ENCODE measurements at places on chromosomes 2 and 18.

- DNase-seq = peak; percentile 79
Measured at GRCh38 chr2:110211938-110212858, at the start of gene MTLN. Gene MTLN (minus strand): TSS chr2:110212547. CDS start chr2:110212525, 22 bp downstream.

- DNase-seq = no peak
Measured at GRCh38 chr2:100002059-100002458, 140.3 kb downstream of the AFF3 start.

- DNase-seq = no peak
Measured at GRCh38 chr2:199775267-199775666, 75.7 kb downstream of the FTCDNL1 start.

- no peak for DNase-seq
Measured at GRCh38 chr18:41058351-41059125, 896.5 kb upstream of the PIK3C3 start.

DNA sequence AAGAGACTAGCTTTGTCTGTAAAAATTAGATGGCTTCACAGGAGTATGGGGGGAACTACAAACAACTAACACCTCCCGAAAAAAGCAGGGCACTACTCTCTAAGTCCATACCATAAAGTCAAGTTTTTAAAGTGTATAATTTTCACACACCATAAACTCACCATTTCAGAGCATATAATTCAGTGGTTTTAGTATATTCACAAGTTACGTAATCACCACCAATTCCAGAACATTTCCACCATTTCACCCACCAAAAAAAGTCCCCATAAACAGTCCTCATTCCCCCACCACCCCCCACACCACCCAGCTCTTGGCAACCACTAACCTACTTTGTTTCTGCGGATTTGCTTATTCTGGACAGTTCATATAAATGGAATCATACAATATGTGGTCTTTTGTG, 33.8 kb downstream of the CFAP36 start:
- no peak for DNase-seq

DNA sequence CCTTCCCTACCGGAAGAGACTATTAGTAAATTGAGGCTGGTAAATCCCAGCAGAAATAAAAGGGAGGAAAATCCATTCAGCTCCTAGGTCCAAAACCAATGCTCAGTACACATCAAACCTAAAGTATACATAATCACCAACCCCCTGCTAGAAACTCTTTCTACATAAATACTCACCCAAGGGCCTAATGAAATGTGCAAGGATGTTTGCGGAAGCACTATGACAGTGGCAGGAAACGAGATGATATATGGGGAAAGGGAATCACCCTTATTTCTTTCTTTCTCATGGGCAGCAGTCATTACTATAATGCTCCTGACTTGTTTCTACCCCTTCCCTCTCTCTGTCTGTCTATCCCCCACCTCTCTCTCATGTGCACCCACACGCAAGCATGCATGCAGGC, 1.3 kb upstream of the SCTR start:
- DNase-seq = no peak

DNA sequence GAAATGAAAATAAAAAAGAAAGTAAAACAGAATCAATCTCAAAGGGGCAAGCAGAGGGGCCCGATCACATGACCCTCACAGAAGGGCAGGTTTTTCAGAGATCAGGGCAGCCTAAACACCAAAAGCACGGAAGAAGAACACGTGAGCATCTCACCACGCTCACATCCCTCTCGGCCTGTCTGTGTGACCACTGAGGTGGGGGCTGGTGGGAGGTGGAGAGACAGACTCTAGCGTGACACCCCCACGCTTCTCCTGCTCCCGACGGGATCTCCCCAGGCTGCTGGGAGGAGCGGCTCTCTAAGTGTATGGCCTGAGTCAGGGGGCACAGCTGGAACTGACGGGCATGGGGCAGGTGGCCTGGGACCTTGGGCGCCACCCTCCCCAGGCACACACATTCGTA, 23.5 kb upstream of the MTERF4 start:
- DNase-seq = no peak

DNA sequence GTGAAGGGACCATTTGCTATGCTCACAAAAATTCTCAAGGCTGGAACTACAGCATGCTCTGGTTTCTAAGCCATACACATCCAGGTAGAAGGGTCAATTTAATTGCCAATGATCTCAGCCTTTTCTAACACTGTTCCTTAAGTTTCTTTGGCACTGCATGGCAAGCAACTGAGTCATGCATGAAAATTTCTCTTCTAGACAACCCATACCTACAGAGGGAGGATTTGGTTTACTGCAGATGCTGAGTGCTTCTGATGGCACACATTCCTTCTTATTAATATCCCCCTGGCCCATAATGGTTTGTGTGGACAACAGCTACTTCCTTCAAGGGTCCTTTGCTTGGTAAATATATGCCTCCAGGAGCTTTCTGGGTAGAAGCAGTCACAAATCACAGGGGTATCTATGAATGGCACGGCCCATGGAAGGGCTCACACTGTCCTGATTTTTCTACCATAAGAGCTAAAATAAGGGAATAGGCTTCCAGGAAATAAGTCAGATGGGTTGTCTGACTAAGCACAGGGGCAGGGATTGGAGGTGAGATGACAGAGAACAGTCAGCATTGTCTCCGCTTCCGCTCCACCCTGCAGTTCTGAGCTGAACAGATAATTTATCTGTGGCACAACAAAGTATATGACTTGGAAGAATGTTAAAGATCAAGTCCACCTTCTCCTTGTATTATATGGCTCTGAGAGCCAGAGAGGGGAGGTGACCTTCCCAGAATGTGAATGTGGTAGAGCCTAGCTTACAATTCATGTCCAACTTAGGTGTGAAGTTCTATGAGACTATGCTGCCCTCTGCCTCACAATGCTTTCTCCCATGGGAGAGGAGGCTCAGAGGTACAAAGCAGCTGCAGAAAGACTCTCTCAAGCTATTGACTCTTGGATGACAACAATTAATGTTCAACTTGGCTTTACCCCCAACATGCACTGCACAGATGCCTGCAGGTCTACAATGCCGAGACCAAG, 199.2 kb upstream of the TNP1 start:
- DNase-seq = no peak

- no peak for DNase-seq
Measured at GRCh38 chr18:5627776-5628511, 84.1 kb upstream of the EPB41L3 start.

DNA sequence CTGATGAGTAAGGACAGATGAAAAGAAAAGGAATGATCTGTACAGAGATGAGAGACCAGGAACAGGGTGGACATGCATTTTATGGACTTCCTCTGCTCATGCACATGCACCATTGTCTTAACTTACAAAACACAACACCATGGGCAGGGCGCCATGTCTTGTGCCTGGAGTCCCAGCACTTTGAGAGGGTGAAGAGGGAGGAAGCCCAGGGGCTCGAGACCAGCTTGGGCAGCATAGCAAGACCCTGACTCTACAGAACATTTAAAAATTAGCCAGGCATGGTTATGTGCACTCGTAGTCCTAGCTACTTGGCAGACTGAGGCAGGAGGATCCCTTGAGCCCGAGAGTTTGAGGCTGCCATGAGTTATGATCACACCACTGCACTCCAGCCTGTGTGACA, 86.9 kb downstream of the ZFP36L2 start:
- no peak for DNase-seq

GRCh38 chr2:235161565-235161964, 209.7 kb downstream of the SH3BP4 start:
- DNase-seq = no peak

GRCh38 chr2:82023710-82024109, 1719.2 kb upstream of the LRRTM1 start:
- DNase-seq = no peak

- DNase-seq = no peak
Measured at GRCh38 chr2:216004697-216005283, 8.6 kb downstream of the MREG start.

DNA sequence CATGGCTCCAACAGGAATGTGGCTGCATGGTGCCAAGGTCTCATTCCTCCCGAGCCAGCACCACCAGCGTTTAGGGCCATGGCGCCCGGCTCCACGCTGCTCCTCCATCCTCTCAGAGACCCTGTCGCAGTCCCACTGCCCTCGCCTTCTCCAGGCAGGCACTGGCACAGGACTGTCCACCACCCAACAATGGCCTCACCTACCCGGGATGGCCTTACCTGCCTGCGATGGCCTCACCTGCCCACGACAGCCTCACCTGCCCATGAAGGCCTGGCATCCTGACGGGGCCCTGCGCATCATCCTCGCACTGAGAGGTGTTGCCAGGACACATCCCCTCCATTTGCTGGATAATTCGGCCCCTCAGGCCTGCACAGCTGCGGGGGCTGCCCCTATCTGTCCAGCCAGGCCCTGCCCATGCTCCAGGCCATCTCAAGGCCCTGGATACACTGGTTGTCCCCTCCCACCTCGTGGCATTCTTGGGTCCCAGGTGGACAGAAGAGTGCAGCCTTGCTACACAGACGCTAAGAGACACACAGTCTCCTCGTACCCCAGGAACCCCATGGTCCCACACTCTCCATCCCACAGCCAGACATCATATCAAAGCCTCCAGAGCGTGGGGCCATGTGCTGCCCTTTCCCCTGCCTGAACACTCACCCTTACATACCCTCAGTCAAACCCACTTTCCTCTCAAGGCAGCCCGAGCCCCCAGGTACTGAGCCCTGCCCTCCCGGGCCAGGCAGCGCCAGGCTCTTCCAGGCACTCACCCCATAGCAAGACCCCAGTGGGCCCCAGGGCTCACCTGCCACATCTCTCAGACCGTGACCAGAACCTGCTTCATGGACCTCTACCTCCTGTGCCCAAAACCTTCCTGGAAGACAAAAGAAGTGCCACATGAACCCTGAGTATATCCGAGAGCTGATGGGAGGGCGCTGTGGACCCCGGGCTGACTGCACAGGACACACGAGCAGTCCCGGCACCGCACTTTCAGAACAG, 268.6 kb downstream of the EIPR1 start:
- no peak for DNase-seq

GRCh38 chr2:14930441-14930840, 297.9 kb downstream of the LRATD1 start:
- DNase-seq = no peak

GRCh38 chr2:222707102-222707688, 35.7 kb downstream of the MOGAT1 start:
- no peak for DNase-seq

GRCh38 chr18:63539904-63540510, 2.2 kb upstream of the SERPINB12 start:
- peak; percentile 44 for DNase-seq

GRCh38 chr2:221573430-221574230, 1.5 kb upstream of the EPHA4 start:
- DNase-seq = peak; percentile 84

DNA sequence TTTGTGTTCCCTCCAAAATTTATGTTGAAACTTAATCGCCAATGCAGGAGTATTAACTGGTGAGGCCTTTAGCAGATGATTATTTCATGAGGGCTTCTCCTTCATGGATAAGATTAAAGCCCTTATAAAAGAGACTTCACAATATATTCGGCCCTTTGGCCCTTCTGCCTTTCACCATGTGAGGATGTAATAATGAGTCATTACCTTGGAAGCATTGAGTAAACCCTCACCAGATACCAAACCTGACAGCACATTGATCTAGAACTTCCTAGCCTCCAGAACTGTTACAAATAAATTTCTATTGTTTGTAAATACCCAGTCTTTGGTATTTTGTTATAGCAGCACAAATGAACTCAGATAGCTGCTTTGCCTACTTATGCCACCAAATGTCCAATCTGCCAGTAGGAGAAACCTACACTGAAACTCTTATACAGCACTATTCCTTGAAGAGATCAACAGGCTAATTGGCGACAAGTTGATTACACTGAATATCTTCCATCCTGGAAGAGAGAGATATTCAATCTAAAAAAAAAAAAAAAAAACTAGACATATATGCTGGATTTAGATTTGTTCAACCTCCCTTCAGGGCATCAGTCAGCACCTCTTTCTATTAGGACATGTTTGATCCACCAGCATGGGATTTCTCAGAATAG, 125.9 kb upstream of the COL5A2 start:
- DNase-seq = peak; percentile 45

DNA sequence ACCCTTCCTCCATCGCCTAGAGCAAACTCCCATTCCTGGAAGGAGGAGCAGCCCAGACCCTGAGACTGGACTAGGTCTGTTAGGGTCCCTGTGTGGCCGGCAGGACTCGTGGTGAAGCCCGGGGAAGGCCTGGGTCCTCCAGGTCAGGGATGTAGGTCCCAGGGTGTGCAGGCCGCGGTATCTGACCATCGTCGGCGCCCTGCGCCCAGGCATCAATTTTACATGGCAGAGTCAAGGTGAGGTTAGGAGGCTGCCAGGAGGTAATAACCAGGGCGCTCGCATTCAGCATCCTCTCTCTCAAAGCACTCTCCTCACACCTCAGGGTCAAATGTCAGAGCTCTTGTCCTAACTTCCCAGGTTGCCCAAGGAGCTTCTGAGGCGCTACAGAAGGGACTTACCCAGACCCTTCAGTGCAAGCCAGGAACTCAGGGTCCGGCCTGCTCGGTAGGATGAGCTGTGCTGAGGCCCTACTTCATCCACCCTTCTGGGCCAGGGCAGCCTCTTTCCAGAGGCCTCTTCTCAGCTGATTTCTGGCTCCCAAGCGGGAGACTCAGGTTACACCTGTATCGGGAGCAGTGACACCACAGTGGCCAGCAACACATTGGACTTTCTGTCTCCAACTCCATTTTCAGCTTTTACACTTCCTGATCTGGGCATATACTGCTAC, 628 bp downstream of the SH2D6 start:
- DNase-seq = no peak

DNA sequence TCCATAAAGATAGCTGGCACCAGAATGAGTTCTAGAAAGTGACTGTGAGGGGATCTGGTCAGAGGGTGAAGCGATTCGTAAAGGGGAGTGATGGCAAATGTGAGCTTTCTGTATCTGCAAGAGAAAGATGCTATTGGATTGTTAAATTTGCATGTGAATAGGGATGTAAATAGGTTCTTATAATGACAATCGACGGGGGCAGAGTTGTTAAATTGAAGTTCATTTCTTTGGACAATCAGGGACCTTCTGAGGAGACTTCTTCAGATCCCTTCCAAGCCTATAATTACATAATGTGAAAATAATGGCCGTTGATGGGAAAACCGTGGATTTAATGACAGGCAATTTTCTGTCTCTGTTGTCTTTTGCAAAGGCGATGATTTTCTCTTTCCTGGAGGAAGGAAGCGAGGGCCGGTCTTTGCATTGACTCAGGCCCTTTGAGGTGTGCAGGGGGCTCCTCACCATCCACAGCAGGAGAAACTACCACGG, 52.2 kb upstream of the TMEM18 start:
- DNase-seq = no peak

GRCh38 chr2:65071499-65072180, 15.4 kb downstream of the CEP68 start:
- no peak for DNase-seq

- DNase-seq = no peak
Measured at GRCh38 chr2:2687745-2688144, 356.7 kb upstream of the MYT1L start.
